ENCODE measurements at places on chromosomes 12 and 14. TPM values are rescaled to one million over a fixed set of nuclear protein-coding genes. Genes with fewer than 3 reads are reported as not detected.
A peak's percentile ranks its signal among the peaks of the same experiment; 100 is the strongest.

GRCh38 chr12:25051171-25051570 lies 102.3 kb upstream of the BCAT1 start:
- DNase-seq: no peak

- no peak for DNase-seq
These were observed 14.2 kb downstream of the SLC11A2 start for GRCh38 chr12:51011955-51012354.

- no peak for DNase-seq
These were observed 147.9 kb upstream of the MYL2 start for GRCh38 chr12:111068290-111068689.

DNA sequence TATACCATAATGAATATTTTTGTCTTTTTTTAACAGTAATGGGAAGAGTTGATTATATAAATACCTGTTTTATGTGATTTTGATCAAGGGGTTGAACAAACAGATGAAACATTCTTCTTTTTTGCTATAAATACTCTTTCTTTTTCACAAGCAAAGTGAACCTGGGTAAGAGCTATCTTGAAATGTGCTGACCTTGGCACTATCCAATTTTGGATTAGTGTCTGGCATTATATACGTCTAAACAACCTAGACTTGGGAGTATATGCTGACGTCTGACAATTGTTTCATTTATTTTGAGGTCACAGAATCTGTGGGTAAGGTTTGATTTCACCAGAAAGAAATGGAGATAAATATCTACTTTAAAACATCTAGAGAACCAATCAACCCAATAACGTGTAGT lies 716.0 kb upstream of the STXBP6 start:
- no peak for DNase-seq

GRCh38 chr12:68451261-68452077 lies 119.3 kb upstream of the MDM1 start:
- DNase-seq: no peak

- peak; percentile 14 for DNase-seq
These were observed 33.5 kb downstream of the RBM19 start for GRCh38 chr12:113932381-113933196.

DNA sequence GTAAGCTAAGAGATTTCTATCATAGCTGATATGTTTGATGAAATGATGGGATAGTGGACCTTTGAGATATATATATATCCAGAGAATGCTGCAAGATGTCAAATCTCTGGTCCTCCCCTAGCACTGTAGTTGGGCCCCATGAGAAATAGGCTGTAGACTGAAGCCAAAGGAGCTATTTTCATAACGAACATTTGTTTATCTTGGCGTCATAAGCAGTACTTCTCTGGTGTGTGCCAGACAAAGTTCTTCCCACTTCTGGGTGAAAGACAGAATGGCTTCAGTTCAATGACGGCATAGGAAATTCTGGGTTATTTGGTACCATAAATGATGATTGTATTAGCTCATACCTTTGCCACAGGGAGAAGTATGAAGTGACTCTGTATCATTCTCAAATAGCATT lies 534.3 kb downstream of the SOX5 start:
- DNase-seq: no peak

- DNase-seq: peak; percentile 51
These were observed 449 bp upstream of the LTBP2 start for GRCh38 chr14:74612350-74613021.

DNA sequence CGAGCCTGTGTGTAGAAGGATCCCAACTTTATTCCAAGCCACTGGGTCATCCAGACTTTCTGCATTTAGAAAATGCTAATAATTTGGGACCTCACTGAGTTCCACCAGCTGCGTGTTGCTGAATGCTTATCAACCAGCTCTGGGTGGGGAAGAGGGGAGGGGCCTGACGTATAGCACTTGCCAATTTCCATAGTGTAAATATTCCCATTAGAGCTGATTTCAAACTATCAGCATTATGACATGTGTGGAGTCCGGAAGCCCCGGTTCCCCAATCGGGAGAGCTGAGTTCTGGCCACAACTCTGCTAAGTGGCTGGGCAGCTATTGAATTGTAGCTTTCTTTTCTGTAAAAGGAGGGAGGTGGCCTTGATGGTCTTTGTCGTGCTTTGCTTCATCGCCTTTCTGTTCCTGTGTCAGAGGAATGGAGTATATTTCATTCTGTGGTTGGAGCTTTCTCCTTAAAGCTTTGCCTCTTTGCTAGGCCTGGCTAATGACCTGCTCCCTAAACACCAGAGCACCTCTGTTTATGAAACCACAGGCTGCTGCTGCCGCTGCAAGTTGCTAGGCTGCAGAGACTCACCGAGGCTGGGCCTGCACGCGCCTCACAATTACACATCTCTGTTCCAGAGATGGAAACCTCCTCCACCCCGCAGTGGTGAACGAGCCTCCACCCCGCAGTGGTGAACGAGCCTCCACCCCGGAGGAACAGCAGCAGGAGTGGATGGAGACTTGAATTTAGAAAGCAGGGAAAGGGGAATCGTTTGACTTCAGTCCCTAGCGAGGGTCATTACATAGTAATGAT lies 7.7 kb upstream of the BCL7A start:
- no peak for DNase-seq

GRCh38 chr12:111309584-111309983 lies 59.3 kb downstream of the PHETA1 start:
- DNase-seq: no peak

- peak; percentile 12 for DNase-seq
These were observed 91.2 kb downstream of the CEP128 start for GRCh38 chr14:80850197-80850814.

- DNase-seq: peak; percentile 3
These were observed 365.6 kb downstream of the BCL11B start for GRCh38 chr14:98906123-98906995.

DNA sequence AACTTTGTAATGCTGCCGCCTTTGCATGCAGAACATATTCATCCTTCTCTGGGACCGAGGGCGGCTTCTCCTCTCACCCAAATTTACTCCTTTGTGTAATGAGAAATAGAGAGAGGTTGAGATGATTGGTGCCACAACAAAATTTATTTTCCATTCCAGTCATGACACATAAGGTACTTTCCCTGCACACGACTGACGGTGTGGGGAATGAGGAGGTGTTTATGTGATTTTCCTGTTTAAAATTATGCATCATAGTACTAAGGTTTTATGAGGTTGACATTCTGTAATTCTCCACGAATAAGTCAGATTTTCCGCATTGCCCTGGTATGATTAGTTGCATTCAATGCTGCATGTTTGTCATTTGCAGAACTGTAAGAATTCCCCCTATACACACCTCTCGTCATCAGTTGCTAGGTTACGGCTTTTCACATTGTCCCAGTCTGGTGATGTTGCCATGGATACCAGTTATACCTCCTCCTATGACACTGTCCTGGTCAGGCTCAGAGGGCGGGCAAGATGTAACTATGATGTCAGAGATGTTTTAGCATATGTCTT lies 23.1 kb downstream of the BICDL1 start:
- no peak for DNase-seq

GRCh38 chr12:56300644-56301464 lies 724 bp upstream of the CS start:
- no peak for DNase-seq

DNA sequence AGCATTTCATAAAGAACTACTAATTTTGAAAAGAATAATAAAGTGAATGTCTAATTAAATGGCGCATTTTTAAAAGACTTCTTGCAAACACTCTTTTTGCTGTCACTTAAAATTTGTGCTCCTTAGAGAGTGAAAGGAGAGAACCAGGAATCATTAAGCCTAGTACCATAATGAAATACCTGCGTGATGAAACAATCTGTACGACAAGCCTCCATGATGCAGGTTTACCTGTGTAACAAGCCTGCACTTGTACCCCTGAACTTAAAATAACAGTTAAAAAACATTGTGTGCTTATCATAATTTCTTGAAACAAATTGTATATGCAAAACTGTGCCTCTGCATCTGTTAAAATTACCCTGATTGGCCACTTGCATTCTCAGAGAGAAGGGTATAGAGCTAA lies 108.1 kb downstream of the MGAT4C start:
- DNase-seq: no peak

- no peak for DNase-seq
These were observed 137.3 kb downstream of the TTC7B start for GRCh38 chr14:90678846-90679362.

- DNase-seq: no peak
These were observed 184.3 kb downstream of the ADGRD1 start for GRCh38 chr12:131137836-131138637.

DNA sequence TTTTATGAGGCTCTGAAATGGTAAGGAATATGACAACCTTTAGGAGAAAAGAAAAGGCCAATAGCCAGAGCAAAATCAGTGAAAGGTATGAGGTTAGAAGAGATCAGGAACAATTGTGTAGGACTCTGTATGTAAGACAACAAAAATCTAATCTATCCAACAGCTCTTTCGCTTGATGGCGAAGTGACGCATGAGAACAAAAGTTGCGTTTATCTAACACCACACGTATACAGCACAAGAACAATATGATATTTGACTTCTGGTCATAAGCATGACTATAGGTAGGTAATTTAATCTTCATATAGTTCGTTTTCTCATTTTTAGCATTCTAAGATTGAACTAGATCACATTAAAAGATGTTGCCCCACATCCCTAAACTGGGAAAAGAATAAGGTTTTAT lies 1.5 kb downstream of the CLECL1 start:
- DNase-seq: no peak

- DNase-seq: peak; percentile 60
These were observed 49.9 kb upstream of the OR4E1 start for GRCh38 chr14:21723431-21724045.

GRCh38 chr12:989051-989450 lies 2.0 kb upstream of the ERC1 start:
- DNase-seq: no peak

GRCh38 chr14:71388336-71388735 lies 481.1 kb downstream of the PCNX1 start:
- no peak for DNase-seq

- DNase-seq: no peak
These were observed 206.5 kb downstream of the SLC41A2 start for GRCh38 chr12:104751594-104751993.

DNA sequence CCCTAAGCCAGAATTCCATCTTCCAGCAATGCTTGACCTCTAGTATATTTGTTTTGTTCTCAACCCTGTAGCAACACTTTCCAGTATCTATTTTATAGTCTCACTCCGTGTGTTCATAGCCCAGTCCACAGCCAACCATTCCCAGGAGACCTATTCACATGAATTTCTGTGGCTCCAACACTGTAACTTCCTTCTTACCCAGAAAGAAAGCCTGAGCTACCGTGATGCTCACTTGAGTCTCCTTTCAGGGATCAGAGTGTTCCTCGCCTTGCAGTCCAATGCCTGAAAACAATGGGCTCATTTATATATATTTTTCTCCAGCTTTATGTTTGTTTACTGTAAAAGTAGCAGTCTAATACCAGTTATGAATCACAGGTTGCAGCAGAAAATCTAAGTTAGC lies 645.0 kb upstream of the NOVA1 start:
- DNase-seq: no peak

GRCh38 chr12:49847161-49847560 lies 4.3 kb upstream of the BCDIN3D start:
- DNase-seq: no peak

The SIX6 gene
- not detected for polyA plus RNA-seq

The GMFB gene
- polyA plus RNA-seq: 17.3 TPM

The TOMM20L gene
- polyA plus RNA-seq: not detected

The ETFBKMT gene
- 0.29 TPM for polyA plus RNA-seq

The RFX4 gene
- not detected for polyA plus RNA-seq

The KIF26A gene
- not detected for polyA plus RNA-seq

All from HepG2 (cell line).